ENCODE measurements at places on chromosomes 4 and X. TPM values are rescaled to one million over a fixed set of nuclear protein-coding genes. Genes with fewer than 3 reads are reported as not detected.

CXCL10 gene
- 13.0 TPM for total RNA-seq

SOX3 gene
- total RNA-seq: not detected

NWD2 gene
- total RNA-seq: under 0.01 TPM

RBMXL3 gene
- total RNA-seq: not detected

C4orf51 gene
- not detected for total RNA-seq

TMPRSS11E gene
- 4.0 TPM for total RNA-seq

LRAT gene
- total RNA-seq: 4.3 TPM

HSD17B13 gene
- not detected for total RNA-seq

MGAT4D gene
- total RNA-seq: not detected

NAP1L3 gene
- total RNA-seq: 0.24 TPM
